GM13976 (cell line): ENCODE measurements at places on chromosomes 4 and X.
A peak's percentile ranks its signal among the peaks of the same experiment; 100 is the strongest.

GRCh38 chr4:153062652-153063168, 126.6 kb downstream of the FHDC1 start:
- DNase-seq = no peak

- DNase-seq = no peak
These were observed 32.0 kb upstream of the MAN2B2 start for GRCh38 chr4:6542951-6543350.

GRCh38 chr4:148341980-148342800, 100.0 kb downstream of the NR3C2 start:
- no peak for DNase-seq

- DNase-seq = no peak
These were observed 111.3 kb downstream of the MAML3 start for GRCh38 chr4:140042634-140043033.

GRCh38 chr4:127352220-127353113, 280.3 kb upstream of the INTU start:
- DNase-seq = no peak

- peak; percentile 36 for DNase-seq
These were observed 4.8 kb upstream of the CXCL13 start for GRCh38 chr4:77600521-77601451.
